ENCODE measurements at places on chromosomes 2 and 18.

GRCh38 chr2:144477281-144477956, 42.5 kb downstream of the ZEB2 start:
- DNase-seq, result no peak

GRCh38 chr2:218039171-218039570, 29.9 kb upstream of the RUFY4 start:
- DNase-seq, result no peak

- no peak for DNase-seq
These were observed 214.6 kb downstream of the RDH14 start for GRCh38 chr2:18345848-18346247.

- DNase-seq, result no peak
These were observed 64.7 kb upstream of the MGAT5 start for GRCh38 chr2:134189009-134189720.

DNA sequence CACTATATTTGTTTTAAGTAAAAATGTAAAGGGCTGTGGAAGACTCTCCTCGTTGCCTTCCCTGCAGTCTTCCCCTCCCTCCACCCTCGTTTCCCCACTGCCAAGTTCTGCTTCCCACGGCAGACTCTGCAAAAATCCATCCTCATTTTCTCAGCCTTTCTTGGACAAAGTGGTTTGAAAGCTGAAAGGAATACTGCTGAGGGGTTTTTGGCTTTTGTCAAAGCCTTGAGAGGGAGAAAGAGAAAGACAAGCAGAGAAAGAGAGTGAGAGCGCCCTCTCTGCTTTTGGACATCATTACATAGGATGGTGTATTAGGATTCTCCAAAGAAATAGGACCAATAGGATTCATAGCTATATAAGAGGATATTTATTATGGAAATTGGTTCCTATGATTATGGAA, 455.9 kb upstream of the SOX11 start:
- no peak for DNase-seq

- DNase-seq, result no peak
These were observed 36.9 kb downstream of the CRACDL start for GRCh38 chr2:98899041-98899702.

DNA sequence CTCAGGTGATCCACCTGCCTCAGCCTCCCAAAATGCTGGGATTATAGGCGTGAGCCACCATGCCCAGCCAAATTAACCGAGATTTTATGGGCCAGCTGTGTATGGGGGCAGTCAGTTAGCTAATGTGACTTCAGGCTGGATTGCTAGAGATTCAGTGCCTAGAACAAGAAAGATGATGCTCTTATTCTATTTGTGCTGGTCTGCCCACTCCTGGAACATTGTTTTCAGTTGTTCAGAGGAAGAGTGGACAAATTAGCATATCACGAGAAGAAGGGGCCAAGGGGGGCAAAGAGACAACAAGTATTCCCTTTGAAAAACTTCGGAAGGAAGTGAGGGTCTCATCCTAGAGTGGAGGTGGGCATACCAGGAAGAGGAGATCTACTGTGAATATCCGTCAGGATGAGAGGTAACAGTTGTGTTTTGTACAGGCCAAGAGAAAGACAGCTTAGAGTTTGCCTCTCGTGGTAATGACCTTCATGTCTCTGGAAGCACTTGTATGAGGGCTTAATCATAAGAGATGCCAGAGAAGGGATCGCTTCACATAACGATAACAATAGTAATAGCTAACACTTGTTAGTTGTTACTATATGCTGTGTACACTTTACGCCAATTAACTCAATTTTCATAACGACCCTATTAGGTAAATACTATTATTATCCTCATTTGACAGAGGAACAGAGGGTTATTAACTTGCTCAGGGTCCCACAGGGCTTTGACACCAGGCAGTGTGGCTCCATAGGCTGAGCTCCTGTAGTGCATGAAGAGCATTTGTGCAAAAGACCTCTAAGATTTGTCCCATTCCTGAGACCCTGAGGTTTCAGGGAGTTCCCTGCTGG, 138.3 kb downstream of the DDX1 start:
- no peak for DNase-seq

DNA sequence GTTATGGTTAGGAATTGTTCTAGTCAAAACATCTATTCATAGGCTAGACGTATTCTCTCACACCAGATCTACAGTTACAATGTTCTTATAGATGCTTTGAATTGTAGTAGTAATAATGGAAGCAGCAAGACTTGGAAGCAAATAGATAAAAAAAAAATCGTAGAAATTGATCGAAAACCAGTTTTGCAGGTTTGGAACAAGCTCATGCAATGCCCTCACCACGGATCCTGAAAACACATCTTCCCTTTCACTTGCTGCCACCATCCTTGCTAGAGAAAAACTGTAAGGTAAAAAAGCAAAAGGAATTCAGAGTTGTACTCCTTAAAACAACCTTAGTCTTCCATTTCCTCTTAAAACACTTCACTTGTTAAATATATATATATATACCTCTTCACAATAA, 4.4 kb downstream of the SULT1C4 start:
- no peak for DNase-seq

DNA sequence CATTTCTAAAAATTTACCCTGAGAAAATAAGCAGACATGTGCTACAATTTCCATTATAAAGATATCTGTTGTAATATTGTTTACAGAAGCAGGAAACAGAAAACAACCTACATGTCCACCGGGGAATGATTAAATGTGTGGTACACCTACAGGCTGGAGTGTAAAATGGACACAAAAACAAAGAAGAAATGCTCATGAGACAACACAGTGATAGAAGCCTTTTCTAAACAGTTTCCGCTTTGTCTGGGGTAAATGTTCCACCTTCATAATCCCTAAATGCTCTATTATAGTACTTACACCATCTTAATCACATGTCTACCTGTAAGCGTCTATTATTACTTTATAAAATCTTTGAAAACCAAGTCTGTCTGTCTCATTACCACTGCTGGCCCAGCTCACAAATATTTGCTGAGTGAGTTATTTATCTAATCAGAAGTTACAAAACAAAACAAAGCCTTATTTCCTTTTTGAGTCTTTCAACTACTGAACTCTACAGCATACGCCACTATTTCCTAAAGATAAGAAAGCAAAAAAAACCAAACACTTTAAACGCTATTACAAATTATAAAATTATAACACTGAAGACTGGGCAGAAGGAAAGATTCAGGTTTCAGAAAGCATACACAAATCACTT, 95.3 kb downstream of the PIGN start:
- DNase-seq, result no peak

Measured in activated gamma-delta T cell (primary cell).